ENCODE measurements at places on chromosomes 4 and X. TPM values are rescaled to one million over a fixed set of nuclear protein-coding genes. Genes with fewer than 3 reads are reported as not detected.
A peak's percentile ranks its signal among the peaks of the same experiment; 100 is the strongest.

DNA sequence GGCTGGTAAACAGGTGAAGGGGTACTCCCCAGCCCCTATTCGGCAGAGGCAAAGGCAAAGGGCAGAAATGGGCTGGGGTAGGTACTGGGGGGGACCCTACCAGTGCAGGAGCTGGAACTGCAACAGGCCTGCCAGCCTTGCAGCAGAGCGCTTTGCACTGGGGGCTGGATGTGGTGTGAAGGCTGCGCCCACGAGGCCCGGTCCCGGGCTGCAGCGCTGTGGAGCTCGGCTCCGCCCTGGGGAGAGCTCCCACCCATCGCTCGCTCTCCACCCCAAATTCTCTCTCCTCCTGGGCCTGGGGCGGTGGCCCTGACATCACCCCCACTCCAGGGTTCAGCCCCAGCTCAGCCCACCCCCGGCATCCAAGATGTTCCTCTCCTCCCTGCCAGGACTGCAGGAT lies 24.2 kb downstream of the IQSEC2 start:
- no peak for DNase-seq
- no peaks in the 10 kb centered on the region for H3K27me3 ChIP-seq
- H3K4me1 ChIP-seq: no peaks in the 10 kb centered on the region
- no peak overlapping the region for H3K27ac ChIP-seq
- H3K4me3 ChIP-seq: no peak overlapping the region
- H3K36me3 ChIP-seq: no peaks in the 10 kb centered on the region

DNA sequence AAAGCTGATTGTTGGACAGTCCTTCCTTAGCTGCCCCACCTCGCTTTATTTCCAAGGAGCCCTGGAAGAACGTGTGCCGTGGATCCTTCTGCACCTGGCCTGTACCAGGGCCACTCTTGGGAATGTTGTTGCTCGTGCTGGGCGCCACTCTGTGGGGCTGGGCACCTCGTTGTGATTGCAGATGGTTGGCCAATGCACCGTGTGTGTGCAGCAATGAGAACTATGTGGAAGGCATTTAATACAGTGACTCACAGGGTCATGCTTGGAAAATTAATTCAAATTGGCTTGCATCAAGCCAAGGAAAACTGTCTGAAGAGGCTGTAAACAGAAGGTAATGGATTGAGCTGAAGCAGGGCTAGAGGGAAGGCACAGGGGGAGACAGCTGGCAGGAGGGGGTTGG lies 37.0 kb upstream of the CD99L2 start:
- peak; percentile 74 for DNase-seq
- H3K4me3 ChIP-seq: no peak overlapping the region
- H3K27me3 ChIP-seq: no peaks in the 10 kb centered on the region

GRCh38 chrX:150775569-150776350 lies 82.6 kb downstream of the MTMR1 start:
- H3K36me3 ChIP-seq: no peaks in the 10 kb centered on the region
- H3K4me3 ChIP-seq: no peak overlapping the region
- no peaks in the 10 kb centered on the region for H3K27me3 ChIP-seq
- DNase-seq: no peak

DNA sequence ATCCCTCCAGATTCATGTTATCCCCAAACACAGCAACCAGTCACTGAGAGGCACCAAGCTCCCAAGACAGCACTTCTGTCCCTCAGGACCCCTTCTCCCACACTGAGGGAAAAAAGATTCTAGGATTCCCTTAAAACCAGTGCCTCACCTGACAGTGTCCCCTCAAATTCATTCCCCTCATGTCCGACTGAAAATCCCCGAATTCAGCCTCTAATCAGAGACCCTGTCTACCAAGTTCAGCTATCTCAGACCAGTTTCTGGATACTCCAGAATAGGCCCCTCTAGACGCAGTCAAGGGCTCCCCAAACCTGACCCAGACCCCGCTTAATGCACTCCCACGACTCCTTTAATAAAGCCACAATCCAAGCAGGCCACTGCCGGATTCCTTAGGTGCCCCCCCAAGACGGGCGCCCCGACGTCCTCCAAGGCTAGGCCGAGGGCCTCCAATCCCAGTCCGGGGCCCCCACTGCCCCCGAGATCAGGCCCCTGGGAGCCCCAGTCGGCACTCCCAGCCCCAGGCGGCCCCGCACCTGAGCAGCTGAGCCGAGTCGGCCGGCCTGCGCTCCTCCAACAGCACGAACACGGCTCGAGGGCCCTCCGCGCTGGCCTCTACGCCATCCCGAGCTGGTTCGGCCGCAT lies 457 bp downstream of the TFE3 start:
- no peak for DNase-seq
- no peaks in the 10 kb centered on the region for H3K27me3 ChIP-seq
- H3K27ac ChIP-seq: peak overlapping the region; percentile 91

DNA sequence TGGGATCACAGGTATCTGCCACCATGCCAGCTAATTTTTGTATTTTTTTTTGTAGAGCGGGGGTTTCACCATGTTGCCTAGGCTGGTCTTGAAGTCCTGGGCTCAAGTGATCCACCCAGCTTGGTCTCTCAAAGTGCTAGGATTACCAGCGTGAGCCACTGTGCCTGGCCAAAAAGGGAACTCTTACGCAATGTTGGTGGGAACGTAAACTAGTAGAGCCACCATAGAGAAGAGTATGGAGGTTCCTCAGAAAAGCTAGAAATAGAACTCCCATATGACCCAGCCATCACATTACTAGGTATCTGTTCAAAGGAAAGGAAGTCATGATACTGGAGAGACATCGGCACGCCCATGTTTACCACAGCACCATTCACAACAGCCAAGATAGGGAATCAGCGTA lies 85.9 kb downstream of the PRKX start:
- no peak overlapping the region for H3K27ac ChIP-seq
- H3K4me3 ChIP-seq: no peak overlapping the region
- H3K4me1 ChIP-seq: no peaks in the 10 kb centered on the region
- DNase-seq: no peak
- H3K27me3 ChIP-seq: no peaks in the 10 kb centered on the region

GRCh38 chr4:75037252-75037651 lies 104.3 kb downstream of the PARM1 start:
- no peak overlapping the region for H3K27ac ChIP-seq
- no peaks in the 10 kb centered on the region for H3K4me1 ChIP-seq
- no peaks in the 10 kb centered on the region for H3K27me3 ChIP-seq
- H3K4me3 ChIP-seq: no peak overlapping the region
- no peak for DNase-seq
- H3K36me3 ChIP-seq: no peaks in the 10 kb centered on the region

DNA sequence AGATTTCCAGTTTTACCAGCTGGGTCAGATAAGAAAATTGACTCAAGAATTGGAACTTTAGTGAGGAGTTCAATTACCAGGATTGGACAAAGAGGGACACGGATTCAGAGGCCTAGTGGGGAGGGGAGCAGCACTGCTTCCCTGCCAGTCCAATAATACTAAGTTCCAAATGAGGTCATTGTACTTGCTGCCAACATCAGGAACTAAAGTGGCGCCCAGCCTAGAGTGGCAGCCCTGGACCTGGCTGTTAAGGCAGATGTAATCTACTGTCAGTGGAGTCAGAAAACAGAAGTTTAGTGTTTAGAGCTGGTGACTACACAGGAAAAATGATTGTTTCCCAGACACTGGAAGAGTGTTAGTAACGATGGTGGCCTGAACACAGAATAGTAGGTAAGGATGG lies 42.7 kb upstream of the RAPGEF2 start:
- no peak overlapping the region for H3K27ac ChIP-seq
- DNase-seq: no peak
- H3K36me3 ChIP-seq: no peaks in the 10 kb centered on the region
- no peak overlapping the region for H3K4me3 ChIP-seq

DNA sequence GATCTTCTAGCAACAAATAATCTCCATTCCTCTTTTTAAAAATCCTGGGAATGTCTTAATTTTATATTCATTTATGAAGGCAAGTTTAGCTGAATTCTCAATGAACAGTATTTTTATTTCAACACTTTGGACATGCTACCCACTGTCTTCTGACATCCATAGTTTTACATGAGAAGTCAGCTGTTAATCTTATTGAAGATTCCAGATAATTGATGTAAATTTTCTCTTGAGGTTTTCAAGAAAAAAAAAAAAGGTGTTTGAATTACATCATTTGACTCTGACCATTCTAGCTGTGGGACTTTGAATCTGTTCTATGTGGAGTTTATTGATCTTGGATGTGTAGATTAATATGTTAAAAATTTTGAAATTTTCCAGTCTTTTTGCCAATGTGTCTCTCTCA lies 28.0 kb downstream of the PDHA2 start:
- H3K36me3 ChIP-seq: no peaks in the 10 kb centered on the region
- no peak overlapping the region for H3K4me3 ChIP-seq
- H3K27ac ChIP-seq: no peak overlapping the region

DNA sequence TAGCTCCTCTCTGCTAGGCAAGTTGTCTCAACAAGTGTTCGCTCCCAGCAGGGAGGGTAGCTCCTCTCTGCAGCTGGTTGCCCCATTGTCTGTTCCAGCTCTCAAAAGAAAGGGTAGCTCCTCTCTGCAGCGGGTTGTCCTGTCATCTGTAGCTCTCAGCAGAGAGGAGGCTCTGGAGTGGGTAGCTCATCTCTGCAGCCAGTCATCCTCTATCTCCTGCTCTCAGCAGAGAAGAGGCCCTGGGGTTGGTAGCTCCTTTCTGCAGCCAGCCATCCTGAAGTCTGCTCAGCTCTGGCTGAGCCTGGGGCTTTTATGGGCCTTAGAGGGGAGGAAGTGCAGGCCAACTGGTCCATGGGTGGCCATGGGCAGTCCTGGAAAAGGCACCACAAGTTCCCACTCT lies 342.7 kb downstream of the PTTG2 start:
- H3K36me3 ChIP-seq: no peaks in the 10 kb centered on the region
- no peak for DNase-seq
- no peaks in the 10 kb centered on the region for H3K4me1 ChIP-seq
- no peaks in the 10 kb centered on the region for H3K27me3 ChIP-seq

DNA sequence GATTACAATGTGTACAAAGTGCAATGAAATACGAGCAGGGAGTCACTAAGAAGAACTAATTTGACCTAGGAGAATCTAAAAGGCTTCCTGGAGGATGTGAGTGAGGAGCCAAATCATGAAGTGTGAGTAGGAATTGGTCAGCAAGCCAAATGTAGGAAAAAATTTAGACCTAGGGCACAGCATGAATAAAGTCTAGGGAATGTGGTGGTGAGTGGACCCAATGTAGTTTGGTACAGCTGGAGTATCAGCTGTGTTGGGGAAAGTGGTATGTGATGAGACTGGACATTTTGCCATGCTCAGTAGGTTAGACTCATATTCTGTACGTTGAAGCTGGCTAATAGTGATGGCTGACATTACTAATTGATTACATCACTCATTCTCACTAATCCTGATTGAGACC lies 191.0 kb downstream of the AFF2 start:
- DNase-seq: peak; percentile 51
- no peaks in the 10 kb centered on the region for H3K27me3 ChIP-seq
- peaks cover 7% of the 10 kb centered on the region for H3K4me1 ChIP-seq
- H3K4me3 ChIP-seq: no peak overlapping the region

- DNase-seq: no peak
- no peak overlapping the region for H3K4me3 ChIP-seq
- no peak overlapping the region for H3K27ac ChIP-seq
- no peaks in the 10 kb centered on the region for H3K36me3 ChIP-seq
- peaks cover 97% of the 10 kb centered on the region for H3K27me3 ChIP-seq
- H3K4me1 ChIP-seq: no peaks in the 10 kb centered on the region
These were observed 655 bp downstream of the HELT start for GRCh38 chr4:185018834-185019455.

- peak overlapping the region; percentile 92 for H3K27ac ChIP-seq
- DNase-seq: peak; percentile 95
- H3K4me1 ChIP-seq: peaks cover 4% of the 10 kb centered on the region
- H3K36me3 ChIP-seq: no peaks in the 10 kb centered on the region
- H3K27me3 ChIP-seq: no peaks in the 10 kb centered on the region
These were observed 37.0 kb upstream of the FAM156A start for GRCh38 chrX:52995135-52995986.

DNA sequence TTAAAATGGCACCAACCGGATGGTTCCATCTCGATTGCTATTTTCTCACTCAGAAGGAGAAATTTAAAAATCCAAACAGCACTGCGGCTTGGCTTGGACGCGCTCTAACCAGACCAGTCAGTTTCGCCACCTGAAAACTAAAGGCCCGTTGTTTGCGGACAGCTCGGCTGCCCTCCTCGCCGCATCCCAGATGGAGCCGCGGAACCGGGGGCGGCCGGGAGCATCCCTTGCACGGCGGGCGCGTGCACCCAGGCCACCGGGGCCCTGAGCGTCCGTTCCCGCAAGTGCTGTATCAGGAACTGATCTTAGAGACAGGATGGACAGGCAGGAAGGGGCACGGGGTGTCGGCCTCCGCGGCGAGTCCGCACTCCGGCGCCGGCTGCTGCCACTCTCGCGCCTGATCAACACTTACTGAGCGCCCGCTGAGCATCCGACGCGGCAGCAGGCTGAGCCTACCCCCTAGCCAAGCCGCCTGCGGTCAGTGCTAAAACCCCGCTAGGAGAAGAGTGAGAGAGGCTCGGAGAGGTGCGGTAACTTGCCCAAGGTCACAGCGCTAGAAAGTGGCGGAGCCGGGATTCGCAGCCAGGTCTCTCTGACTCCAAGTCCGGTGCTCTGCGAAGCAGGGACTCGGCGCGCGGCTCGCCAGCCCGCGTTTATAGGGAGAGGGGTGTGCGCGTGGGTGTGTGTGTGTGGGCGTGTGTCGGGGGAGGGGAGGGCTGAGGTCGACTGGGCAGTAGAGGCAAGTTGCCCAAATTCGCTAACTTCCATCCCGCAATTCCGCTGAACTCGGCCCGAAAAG lies at the start of gene CITED1:
CITED1 (minus strand) TSS at position 629 of the 799 bp plus-strand sequence. CDS start 3,045 bp downstream, outside the sequence.
- no peak within 1 kb of the TSS for H3K27ac ChIP-seq
- peak; percentile 39 for DNase-seq
- peak within 1 kb of the TSS; percentile 72 for H3K4me3 ChIP-seq

DNA sequence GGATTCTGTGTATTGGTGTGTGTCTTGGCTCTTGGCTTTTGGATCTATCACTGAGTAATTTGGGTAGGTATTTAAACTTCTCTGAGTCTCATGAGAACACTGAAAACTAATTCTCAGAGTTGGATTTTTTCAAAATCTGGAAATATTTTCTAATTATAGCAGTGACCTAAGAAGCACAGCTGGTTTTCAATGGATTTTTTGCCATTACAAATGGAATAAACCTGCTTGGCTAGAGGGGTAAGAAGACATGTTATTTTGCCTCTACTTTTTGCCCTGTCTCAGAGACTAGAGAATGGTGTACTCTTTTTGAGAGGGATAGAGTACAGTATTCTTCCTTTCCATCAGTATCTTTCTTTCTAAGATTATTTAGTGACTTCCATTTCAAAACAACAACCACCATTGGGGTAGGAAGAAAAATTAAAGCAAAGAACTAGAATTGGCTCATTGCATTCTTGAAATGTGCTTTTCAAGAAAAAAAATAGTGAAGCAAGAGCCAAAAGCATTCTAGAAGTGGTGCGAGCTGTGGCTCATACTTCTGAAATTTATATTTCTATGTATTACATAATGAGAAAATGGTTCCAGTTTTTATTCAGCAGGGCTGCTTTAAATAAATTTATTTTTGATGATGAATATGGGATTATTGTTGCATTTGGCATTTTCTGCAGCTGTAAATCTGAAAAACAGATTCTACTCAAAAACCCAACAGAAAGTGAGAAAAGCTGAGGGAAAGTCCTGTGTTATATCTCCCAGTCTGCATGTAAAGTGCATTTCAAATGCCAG lies 850.2 kb upstream of the SLIT2 start:
- no peak for DNase-seq
- no peak overlapping the region for H3K27ac ChIP-seq
- H3K36me3 ChIP-seq: no peaks in the 10 kb centered on the region
- peaks cover 19% of the 10 kb centered on the region for H3K4me1 ChIP-seq
- H3K27me3 ChIP-seq: no peaks in the 10 kb centered on the region

GPR50 gene
- polyA plus RNA-seq: not detected

PRSS12 gene
- 10.2 TPM for polyA plus RNA-seq

ATP1B4 gene
- polyA plus RNA-seq: not detected

TMEM156 gene
- not detected for polyA plus RNA-seq

Measured in GM23248 (cell line).